ENCODE measurements at places on chromosomes 12 and 14. TPM values are rescaled to one million over a fixed set of nuclear protein-coding genes. Genes with fewer than 3 reads are reported as not detected.

ATP2A2 gene
- total RNA-seq = 287 TPM

DNA sequence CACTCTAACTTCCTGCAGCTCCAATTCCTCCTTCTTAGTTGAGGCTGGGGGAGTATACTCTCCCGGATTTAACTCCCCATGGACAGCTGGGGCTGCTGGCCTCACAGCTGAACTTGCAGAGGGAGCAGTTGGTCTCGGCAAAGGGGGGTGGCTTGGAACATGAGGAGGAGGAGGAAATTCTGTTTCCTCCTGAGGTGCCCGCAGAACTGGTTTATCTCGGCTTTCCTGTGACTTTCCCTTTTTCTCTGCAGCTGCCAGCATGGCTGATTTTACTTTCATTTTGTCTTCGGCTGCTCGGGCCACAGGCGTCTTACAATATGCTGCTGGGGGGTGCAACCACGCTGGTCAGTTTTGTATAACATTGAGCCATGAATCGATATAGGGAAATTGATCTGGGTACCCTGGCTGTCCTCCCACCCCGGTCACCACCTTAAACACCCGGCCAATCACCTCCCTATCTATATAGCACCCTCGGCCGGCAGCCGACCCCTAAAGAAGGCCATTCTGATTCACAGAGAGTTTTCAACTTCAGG, 1317.6 kb downstream of the TMEM121 start:
- peak; percentile 68 for DNase-seq

GRCh38 chr14:81970307-81970706, 436.7 kb upstream of the SEL1L start:
- DNase-seq = no peak

GRCh38 chr12:96186607-96187301, 7.4 kb upstream of the ELK3 start:
- no peak for DNase-seq

RHEBL1 gene
- total RNA-seq = 0.23 TPM

CCDC60 gene
- 2.9 TPM for total RNA-seq

- DNase-seq = peak; percentile 87
These were observed 16.6 kb downstream of the XRCC3 start for GRCh38 chr14:103698380-103699260.

DNA sequence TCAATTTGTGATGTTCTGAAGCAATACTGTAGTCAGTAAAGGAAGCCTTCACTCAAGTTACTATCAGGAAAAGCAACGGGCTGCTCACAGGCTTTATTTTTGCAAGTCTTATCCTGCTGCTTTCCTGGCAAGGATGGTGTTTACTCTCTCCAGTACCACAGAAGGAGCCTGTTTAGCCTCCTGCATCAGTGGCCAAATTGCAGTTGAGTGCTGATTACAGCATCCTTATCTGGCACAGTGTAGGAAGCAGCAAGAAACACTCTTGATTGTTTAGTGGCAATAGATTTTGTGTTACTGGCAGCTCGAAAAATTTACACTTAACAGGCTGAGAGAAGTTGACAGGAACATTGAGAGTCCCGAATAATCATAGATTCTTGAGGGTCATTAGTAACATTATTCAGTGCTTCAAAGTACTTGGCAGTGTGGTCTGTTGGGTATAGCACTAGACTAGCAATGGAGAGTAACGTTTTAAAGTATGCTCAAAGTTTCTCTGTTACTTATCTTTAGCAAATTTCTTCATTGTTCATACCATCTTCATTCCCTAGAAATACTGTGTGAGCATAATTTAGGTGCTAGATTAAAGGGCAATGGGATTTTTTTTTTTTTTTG, 11.7 kb downstream of the TULP3 start:
- DNase-seq = no peak

SOS2 gene
- total RNA-seq = 38.0 TPM

DNA sequence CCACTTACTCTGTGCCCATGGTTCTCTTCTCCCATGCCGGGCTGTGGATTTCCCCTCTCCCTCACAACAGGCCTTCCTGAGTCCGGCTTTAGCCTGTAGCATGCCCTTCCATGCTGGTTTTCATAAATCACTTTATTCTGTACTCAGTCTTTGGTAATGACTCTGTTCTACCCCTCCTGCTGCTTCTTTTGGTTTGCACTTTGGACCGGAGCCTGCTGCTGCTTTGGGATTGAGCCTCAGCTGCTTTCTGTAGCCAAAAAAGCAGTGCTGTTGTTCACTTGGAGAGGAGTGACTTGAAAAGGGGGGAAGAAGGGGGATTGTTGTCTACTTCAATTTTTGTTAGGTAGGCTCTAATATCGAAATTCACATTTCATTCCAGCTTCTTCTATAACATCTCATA, 8.5 kb upstream of the SLC6A13 start:
- DNase-seq = no peak

DNA sequence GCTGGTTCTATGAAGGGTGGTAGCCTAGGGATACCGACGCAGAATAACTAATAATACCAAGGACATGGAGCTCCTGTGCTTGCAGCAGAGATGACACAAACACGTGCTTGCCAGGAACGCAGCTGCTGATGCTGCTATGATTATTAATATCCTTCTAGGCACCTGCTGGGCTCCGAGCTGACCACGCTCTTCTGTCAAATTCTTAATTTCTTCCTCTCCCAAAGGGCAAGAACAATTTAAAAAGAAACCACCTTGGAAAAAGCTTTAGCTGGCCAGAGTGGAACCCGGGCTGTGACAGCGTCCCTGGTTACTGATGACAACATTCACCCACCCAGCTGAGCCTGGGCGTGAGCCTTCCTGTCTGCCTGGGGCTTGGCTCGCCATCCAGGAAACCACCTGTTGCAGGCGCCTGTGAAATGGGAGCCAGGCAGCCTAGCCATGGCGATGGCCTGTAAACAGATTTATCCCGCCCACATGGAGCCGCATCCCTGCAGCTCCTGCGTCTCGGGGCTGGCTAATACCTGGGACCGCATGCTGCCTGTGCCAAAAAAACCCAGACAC, 28.8 kb downstream of the CLMN start:
- peak; percentile 88 for DNase-seq

GRCh38 chr12:3480764-3481163, 10.2 kb upstream of the PRMT8 start:
- DNase-seq = no peak

DNA sequence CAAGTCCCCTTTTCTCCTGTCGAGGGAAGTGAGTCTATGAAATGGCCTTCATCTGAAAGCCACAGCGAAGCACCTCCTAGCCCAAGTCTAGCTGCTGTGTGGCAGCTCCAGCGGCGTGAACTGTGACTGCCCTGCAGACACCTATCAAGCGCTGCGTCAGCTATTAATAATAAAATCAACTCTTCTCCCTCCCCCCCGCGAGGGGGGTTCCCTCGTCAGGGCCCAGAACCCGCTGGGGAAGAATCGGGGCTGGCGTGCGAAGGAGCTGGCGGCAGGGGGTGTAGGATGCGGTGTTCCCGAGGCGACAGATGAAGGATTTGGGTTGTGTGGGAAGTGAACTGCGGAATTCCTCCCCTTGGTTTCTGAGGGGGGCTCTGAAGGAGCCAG, 662 bp upstream of the ATP2A2 start:
- DNase-seq = peak; percentile 65

- DNase-seq = no peak
These were observed 24.5 kb downstream of the DYRK4 start for GRCh38 chr12:4586500-4586899.

GRCh38 chr12:43349863-43350262, 202.1 kb downstream of the ADAMTS20 start:
- no peak for DNase-seq

GRCh38 chr14:50020799-50021198, 95.6 kb downstream of the VCPKMT start:
- no peak for DNase-seq

KRT84 gene
- total RNA-seq = not detected

GRCh38 chr14:98085751-98086150, 1186.2 kb downstream of the BCL11B start:
- no peak for DNase-seq

- no peak for DNase-seq
These were observed 102.2 kb downstream of the FBXL14 start for GRCh38 chr12:1491983-1492697.

CEP128 gene
- 10.0 TPM for total RNA-seq

DNA sequence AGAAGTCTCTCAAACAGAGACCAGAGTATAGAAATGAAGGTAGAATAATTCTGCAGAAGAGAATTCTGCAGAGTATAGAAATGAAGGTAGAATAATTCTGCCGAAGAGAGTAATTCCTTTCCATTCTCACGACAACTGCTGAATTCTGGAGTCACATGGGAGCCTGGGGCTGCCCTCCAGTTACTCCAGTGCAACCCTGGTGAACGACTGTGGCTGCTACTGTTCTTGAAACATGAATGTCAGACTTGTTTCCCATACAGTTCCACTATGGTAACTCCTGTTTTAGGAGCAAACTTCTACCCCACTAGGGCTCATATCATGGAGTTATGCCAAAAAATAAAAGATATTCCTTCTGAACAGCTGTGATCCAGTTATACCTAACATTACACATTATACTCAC, 164.4 kb downstream of the KICS2 start:
- no peak for DNase-seq

EAPP gene
- total RNA-seq = 43.4 TPM

KRT86 gene
- total RNA-seq = not detected

- no peak for DNase-seq
These were observed 14.7 kb downstream of the AEBP2 start for GRCh38 chr12:19453961-19454360.

DNA sequence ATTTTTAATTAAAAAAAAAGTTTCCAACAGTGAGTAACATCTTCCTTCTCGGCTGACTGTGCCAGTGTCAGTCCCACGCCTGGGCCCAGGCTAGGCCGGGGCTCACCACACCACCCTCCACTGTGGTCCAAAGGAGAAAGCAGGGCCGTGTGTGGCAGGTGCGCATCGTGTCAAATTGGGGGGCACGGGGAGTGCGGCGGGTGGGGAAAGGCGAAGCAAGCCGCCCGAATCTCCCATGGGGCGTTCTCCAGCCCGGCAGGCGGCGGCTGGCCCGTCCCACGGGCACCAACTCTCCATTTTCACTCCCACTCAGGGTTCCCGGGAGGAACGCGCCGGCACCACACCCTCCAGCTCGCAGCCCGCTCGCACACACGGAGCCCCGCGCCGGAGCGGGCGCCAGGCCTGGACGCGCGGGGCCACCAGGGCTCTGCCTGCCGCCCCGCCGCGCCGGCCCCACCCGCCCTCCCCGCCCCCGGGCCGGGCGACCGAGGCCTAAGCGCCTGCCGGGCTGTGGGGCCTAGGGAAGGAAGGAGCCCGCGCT, 604 bp downstream of the EEA1 start:
- DNase-seq = peak; percentile 49

- no peak for DNase-seq
These were observed 42.4 kb upstream of the VRK1 start for GRCh38 chr14:96754845-96755184.

GRCh38 chr12:75978677-75979076, 52.9 kb downstream of the PHLDA1 start:
- no peak for DNase-seq

GRCh38 chr12:71063087-71063486, 94.7 kb downstream of the TSPAN8 start:
- no peak for DNase-seq

TSHR gene
- total RNA-seq = not detected

PTGDR gene
- total RNA-seq = 23.7 TPM

GRCh38 chr14:38174711-38175110, 33.0 kb upstream of the SSTR1 start:
- DNase-seq = no peak

DNA sequence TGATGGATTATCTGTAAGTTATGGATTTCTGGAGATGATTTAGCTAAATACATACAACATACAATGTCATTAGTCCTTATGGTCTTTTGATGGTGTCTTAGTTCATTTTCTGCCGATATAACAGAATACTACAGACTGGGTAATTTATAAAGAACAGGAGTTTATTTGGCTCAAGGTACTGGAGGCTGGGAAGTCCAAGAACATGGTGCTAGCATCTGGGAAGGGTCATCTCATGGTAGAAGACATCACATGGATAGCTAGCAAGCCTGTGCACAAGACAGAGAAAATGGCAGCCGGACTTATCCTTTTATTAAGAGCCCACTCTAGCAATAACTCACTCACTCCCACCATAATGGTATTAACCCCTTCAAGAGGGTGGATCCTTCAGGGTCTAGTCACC, 24.2 kb downstream of the KLHL28 start:
- DNase-seq = no peak

GRCh38 chr12:103928682-103929045, 1.5 kb upstream of the HSP90B1 start:
- peak; percentile 60 for DNase-seq

DNA sequence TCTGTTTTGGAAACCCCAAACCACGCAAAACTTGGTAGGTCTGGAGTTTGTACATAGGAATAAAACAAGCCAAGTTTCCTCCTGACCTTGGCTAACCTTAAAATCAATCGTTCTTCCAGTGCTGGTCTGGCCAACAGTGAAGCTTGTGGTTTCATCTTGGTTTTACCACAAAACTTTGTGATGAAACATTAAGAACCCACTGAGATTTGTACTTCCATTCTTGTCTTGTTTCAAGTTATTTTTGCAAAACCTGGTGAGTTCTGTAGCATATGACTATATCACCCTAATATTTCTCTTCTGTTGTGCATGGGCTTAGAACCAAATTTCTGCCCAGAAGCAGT, 26.4 kb downstream of the SIX1 start:
- DNase-seq = no peak

- no peak for DNase-seq
These were observed 24.4 kb downstream of the SLC8B1 start for GRCh38 chr12:113310489-113310888.

DNA sequence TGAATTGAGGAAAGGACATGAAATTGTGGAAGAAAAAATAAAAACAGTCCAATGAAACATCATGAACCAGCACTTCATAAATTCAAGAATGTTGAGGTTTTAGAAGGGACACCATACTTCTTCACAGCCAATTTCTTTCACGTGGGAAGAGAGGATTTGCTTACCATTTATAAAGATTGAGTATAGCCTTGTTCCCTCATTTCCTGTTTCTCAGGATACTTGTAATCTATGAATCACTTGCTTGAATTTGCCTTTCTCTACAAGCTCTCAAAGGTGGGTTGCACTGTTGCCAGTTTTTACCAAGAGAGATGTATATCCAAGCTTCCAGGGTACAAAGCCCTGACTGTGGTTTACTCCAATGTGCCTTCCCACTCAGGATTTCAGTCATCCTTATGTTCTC, 116.1 kb downstream of the DUSP6 start:
- no peak for DNase-seq

GRCh38 chr12:96099986-96100385, 64.6 kb upstream of the LTA4H start:
- no peak for DNase-seq

CIROP gene
- not detected for total RNA-seq

GRCh38 chr12:125149160-125150108, 84.2 kb downstream of the AACS start:
- no peak for DNase-seq
